ENCODE measurements at places on chromosomes 4 and X.

- DNase-seq, result no peak
Measured at GRCh38 chrX:73266766-73267165, 52.1 kb upstream of the NAP1L2 start.

- DNase-seq, result peak; percentile 35
Measured at GRCh38 chr4:156961196-156962057, 10.2 kb downstream of the PDGFC start.

- DNase-seq, result no peak
Measured at GRCh38 chr4:156437666-156438065, 484.0 kb upstream of the CTSO start.

DNA sequence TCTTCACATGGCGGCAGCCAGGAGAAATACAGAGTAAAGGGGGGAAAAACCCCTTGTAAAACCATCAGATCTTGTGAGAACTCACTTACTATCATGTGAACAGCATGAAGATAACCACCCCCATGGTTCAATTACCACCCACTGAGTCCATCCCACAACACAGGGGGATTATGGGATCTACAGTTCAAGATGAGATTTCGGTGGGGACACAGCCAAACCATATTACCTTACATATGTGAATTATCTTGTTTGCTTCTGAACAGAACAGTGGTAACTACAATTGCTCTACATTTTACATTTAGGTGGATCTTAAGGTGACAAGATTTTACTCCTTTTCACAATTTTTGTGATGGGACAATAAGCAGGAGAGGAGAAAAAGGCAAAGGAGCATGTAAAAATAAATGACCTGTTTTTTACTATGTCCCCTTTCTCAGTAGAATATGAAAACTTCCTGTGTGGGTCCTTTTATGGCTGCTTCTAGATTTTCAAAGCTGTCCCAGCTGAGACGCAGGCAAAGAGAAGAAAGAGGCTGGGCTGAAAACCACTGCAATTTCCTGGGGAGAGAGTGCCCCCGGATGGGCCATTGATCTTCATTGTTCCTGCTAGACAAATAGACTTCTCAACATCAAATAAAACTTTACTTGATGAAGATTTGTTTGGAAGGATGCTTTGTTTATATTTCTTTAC is 45.9 kb upstream of the PGM2 start:
- peak; percentile 24 for DNase-seq

GRCh38 chr4:138992676-138993075 is 22.9 kb upstream of the NOCT start:
- no peak for DNase-seq

Data from fibroblast of skin of scalp (primary cell).